ENCODE measurements at places on chromosomes 7 and 10.

DNA sequence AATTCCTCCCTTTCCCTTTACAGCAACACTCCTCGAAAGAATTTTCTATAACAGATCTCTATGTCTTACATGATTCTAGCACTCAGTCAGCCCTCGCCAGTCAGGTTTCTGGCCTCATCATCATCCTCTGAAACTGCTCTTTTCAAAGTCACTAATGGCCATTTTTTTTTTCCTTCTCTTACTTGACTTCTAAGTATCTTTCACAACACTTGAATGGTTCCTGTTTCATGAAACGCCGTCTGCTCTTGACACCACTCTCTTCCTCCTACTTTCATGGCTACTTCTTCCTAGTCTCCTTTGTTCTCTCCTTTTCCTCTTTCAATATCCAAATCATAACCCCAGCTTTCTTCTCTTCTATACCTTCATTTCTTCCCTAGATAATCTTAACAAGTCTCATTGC, 100.5 kb upstream of the NRP1 start:
- no peak for DNase-seq

DNA sequence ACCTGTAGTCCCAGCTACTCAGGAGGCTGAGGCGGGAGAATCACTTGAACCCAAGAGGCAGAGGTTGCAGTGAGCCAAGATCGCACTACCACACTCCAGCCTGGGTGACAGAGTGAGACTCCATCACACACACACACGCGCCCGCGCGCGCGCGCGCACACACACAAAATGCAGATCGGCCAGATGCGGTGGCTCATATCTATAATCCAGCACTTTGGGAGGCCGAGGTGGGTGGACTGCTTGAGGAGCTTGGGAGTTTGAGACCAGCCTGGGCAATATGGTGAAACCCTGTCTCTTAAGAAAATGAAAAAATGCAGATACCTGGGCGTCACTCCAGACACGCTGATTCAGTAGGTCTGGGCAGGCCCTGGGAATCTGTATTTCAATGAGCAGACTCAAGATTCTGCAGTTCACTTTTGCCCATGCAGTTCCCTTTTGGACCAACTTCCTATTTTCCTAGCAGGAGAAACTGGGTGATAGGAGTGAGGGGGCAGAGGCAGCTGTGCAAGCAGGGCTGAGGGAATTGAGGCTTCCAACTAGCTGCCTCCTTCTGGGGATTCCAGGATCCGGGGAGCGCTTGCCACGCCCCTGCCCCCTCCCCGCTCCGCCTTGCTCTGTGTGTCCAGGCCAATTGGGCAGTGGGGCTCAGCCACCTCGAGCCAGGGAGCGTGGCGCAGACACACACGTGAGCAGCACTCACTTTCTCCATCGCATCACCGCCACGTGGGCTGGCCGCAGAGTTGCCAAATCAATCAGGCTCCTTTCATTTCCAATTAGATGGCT, 173.6 kb downstream of the SH3PXD2A start:
- DNase-seq = no peak

- peak; percentile 47 for DNase-seq
Observed at GRCh38 chr7:29565982-29566746, 2.5 kb downstream of the PRR15 start.

GRCh38 chr7:101303102-101303701, 18.4 kb downstream of the IFT22 start:
- no peak for DNase-seq

GRCh38 chr10:50582766-50583762, 40.7 kb downstream of the SGMS1 start:
- peak; percentile 41 for DNase-seq

DNA sequence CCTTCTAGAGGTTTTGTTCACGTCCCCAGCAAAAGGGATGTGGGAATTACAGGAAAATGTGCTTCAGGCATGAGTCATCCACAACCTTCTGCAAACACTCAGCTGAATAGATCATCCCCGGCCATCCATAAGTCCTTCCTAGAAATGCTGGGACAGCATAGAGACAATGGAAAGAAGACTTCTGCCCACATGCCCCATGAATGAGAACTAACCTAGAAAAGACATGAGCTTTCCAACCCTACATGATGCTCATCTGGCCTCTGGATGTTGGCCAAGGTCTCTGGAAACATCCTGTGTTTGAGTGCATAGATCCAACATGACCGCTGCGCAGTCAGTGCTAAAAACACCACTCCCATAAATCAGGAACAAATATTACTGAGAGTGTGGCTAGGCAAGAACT, 277.5 kb downstream of the PLXNA4 start:
- DNase-seq = peak; percentile 65

GRCh38 chr7:91079487-91079886, 184.7 kb upstream of the FZD1 start:
- DNase-seq = peak; percentile 28

GRCh38 chr7:30365621-30366020, 81.2 kb downstream of the ZNRF2 start:
- no peak for DNase-seq

- no peak for DNase-seq
Observed at GRCh38 chr7:162632-163297, 29.6 kb upstream of the FAM20C start.

DNA sequence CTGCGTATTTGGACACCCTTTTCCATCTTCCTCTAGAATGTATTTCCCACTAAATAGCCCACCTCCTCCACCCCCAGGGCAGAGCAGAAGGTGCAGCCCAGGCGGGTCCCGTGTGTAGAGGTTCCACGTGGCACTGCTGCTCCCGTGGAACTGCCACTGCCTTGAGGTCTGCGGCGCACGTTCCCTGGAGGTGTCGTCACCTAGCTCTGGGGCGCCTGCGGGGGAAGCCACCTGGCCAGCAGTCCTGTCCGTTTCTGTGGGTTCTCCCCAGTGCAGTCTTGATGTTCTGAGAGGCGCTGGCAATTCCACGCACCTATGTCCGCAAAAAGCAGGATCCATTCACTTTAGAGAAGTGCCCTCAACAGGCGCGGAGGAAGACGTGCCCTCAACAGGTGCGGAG, 21.9 kb downstream of the BNIP3 start:
- DNase-seq = no peak

DNA sequence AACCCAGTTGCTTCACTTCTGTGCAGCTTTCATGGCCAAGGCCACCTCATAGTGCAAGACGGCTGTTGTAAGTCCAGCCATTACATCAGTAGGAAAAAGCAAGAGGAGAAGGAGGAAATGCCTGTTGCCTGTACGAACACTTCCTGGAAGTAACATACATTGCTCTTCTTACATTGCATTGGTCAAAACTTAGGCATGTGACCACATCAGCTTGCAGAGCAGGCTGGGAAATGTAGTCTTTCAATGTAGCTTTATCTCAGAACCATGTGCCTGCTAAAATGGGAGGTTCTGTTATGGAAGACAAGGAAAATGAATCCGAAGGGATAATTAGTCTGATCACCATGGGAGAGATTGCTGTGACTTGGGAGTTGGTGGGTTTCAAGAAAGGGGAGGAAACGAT, 4.3 kb downstream of the SLC29A3 start:
- peak; percentile 54 for DNase-seq

GRCh38 chr10:127576740-127577161, 27.6 kb downstream of the NPS start:
- DNase-seq = no peak

DNA sequence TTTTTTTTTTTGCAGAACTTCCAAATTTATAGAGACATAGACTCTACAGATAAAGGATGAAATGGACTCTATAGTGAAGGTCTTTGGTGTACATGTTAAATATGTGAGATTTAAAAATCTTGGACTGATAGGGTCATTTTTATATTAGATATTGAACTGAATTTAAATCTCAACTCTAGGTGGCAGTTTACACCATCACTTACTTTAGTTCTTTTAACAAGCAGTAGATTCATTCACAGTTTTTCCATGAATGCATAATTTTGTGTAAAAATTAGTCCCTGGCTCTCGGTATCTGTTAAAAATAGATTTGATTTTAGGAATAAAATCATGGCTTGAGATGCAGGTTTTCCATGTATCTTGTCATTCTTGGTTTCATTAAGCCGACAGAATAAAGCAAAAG, 31.1 kb upstream of the SNX13 start:
- DNase-seq = peak; percentile 35

GRCh38 chr10:114632869-114633715, 25.0 kb downstream of the ABLIM1 start:
- DNase-seq = peak; percentile 82

GRCh38 chr7:93890041-93890463, 501 bp downstream of the TFPI2 start:
- DNase-seq = peak; percentile 78

GRCh38 chr10:114674346-114674745, 16.3 kb upstream of the ABLIM1 start:
- no peak for DNase-seq

DNA sequence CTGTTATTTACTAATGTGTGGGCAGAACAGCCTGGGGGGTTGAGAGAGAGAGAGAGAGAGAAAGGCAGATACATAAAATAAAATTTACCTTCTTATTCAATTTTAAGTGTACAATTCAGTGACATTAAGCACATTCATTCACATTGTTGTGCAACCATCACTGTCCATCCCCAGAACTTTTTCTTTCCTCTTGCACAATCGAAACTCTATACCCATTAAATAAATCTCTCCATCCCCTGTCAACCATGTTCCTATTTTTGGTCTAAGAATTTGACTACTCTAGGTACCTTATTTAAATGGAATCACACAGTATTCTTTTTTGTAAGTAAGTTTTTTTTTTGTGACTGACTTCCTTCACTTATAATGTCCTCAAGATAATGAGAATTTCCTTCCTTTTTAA, 181.6 kb downstream of the SND1 start:
- DNase-seq = peak; percentile 64

GRCh38 chr10:44902941-44903545, 8.1 kb upstream of the TMEM72 start:
- DNase-seq = no peak

- DNase-seq = no peak
Observed at GRCh38 chr10:8014649-8015048, 39.8 kb upstream of the GATA3 start.

DNA sequence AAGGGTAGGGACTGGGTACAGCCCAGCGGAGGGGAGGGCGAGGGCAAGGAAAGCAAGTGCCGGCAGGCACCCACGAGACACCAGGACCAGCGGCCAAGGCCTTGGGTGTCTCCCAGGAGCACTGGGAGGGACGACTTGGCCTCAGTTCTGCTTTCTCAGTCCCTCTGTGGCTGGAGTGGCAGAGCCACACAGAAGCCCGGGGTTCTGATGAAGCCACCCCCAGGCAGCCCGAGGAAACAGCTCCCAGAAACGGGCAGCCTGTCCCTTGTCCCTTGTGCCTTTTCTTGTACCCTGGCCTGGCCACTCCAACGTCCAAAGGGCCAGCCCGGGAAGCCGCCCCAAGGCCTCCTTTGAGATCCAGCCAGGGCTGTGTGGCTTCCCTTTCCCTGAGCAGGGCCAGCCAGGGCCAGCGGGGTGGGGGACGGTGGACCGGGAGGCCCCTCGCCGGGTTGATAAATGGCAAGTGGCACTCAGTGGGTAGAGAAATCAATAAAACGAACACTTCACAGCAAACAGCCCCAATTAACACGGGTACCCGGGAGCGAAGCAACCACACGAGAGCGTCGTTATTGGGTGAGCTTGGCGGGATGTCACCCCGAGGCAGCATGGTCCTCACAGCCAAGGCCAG, 69.8 kb upstream of the GNA12 start:
- no peak for DNase-seq

- DNase-seq = peak; percentile 36
Observed at GRCh38 chr10:119680650-119681081, 29.5 kb downstream of the BAG3 start.

DNA sequence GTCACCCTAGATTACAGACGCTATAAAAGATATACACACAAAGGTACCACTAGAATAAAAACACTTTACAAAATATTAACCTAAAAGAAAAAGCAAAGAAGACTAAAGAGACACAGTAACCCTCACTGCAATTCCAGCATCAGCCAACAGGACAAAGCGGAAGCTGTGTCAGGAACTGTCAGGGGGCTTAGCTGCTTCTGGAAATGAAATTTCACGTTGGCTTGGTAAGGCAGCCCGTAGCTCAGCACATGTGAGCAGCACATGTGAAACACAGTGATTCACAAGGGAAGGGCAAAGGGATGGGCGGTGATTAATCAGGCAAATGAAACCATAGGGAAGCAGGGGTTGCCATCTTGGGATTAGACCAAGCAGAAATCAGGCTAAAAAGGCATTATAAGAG, 195.4 kb downstream of the MGMT start:
- no peak for DNase-seq

- DNase-seq = no peak
Observed at GRCh38 chr10:28788252-28788651, 110.9 kb downstream of the BAMBI start.

Data from cardiac fibroblast (primary cell).